ENCODE measurements at places on chromosomes 5 and 9. TPM values are rescaled to one million over a fixed set of nuclear protein-coding genes. Genes with fewer than 3 reads are reported as not detected.

- no peak for DNase-seq
These were observed 44.3 kb upstream of the PLPP6 start for GRCh38 chr9:4617752-4618151.

GRCh38 chr9:127448112-127448805 is 2.9 kb downstream of the RPL12 start:
- no peak for DNase-seq

DNA sequence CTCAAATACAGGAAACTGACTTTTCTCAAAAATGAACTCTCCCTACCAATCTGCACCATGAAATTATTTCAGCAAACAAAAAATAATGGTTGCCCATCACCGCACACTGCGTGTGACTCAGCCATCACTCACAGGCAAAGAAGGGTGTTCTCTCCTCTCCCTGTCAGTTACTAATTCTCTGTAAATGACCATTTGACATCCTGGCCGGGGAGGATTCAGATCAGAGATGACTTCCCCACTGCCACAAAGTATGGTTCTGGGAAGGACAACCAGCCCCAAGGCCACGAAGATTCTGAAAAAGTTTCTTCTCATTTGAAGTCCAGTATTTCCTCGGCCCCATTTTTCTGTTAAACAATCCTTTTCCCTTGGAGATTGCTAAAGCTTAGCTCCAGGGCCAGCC is 199.4 kb downstream of the AUH start:
- no peak for DNase-seq

ANGPTL2 gene
- 8.1 TPM for polyA plus RNA-seq

ZNF608 gene
- polyA plus RNA-seq, result 83.4 TPM

GRCh38 chr9:91659529-91660495 is 236.2 kb upstream of the NFIL3 start:
- peak; percentile 25 for DNase-seq

- DNase-seq, result no peak
These were observed 82.2 kb downstream of the HABP4 start for GRCh38 chr9:96532173-96532572.

TPPP gene
- 7.3 TPM for polyA plus RNA-seq

ROR2 gene
- 17.1 TPM for polyA plus RNA-seq

GRCh38 chr5:94240596-94240992 is 377.8 kb downstream of the KIAA0825 start:
- no peak for DNase-seq

PFN3 gene
- polyA plus RNA-seq, result 2.0 TPM

DNA sequence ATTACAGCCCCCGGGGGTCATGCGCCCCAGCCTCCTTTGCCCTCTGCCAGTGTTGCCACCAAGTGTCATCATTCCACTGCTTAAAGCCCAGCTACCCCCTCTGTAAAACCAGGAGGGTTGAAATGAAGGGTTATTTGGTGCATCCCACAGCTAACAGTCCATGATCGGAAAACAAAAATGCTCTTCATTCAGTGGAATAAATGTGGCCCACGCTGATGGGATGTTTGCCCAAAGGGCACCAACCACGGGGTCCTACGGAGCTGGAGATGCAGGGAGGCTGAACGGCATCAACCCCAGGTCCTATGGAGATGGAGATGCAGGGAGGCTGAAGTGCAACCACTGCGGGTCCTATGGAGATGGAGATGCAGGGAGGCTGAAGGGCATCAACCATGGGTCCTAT is 218.5 kb upstream of the IRX1 start:
- no peak for DNase-seq

DNA sequence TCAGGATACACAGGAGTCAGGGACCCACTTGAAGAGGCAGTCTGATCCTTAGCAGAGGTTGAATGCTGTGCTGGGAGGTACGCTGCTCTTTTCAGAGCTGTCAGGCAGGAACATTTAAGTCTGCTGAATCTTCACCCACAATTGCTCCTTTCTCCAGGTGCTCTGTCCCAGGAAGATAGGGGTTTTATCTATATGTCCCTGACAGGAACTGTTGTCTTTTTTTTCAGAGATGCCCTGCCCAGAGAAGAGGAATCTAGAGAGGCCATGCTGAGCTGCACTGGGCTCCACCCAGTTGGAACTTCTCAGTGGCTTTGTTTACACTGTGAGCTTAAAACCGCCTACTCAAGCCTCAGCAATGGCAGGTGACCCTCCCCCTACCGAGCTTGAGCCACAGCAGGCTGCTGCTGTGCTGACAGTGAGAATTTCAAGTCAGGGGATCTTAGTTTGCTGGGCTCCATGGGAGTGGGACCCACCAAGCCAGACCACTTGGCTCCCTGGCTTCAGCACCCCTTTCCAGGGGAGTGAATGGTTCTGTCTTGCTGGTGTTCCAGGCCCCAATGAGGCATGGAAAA is 169.0 kb downstream of the FBXL17 start:
- DNase-seq, result no peak

Data from left kidney (tissue), 8 donors.